LNCaP clone FGC (cell line): ENCODE measurements at places on chromosomes 1 and 21.

GRCh38 chr1:68751723-68752122 is 254.8 kb upstream of the DEPDC1 start:
- DNase-seq, result no peak

- DNase-seq, result no peak
Observed at GRCh38 chr21:35216996-35217395, 167.9 kb upstream of the RUNX1 start.

DNA sequence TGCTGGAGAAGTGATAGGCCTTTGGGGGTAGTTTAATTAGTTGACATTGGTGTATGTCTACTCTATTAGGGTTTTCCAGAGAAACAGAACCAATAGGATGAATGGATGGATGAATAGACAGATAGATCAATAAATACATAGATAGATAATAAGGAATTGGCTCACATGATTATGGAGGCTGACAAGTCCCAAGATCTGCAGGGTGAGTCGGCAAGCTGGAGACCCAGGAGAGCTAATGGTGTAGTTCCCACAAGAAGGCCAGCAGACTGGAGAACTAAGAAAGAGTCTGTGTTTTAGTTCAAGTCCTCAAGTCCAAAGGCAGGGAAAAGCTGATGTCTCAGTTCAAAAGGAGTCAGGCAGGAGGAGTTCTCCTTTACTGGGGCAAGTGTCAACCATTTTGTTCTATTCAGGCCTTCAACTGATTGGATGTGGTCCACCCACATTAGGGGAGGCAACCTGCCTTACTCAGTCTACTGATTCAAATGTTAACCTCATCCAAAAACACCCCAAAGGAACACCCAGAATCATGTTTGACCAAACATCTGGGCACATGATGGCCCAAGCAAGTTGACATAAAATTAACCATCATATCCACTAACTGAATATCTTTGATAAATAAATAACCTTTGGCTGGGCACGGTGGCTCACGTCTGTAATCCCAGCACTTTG is 4.5 kb upstream of the SDE2 start:
- no peak for DNase-seq

DNA sequence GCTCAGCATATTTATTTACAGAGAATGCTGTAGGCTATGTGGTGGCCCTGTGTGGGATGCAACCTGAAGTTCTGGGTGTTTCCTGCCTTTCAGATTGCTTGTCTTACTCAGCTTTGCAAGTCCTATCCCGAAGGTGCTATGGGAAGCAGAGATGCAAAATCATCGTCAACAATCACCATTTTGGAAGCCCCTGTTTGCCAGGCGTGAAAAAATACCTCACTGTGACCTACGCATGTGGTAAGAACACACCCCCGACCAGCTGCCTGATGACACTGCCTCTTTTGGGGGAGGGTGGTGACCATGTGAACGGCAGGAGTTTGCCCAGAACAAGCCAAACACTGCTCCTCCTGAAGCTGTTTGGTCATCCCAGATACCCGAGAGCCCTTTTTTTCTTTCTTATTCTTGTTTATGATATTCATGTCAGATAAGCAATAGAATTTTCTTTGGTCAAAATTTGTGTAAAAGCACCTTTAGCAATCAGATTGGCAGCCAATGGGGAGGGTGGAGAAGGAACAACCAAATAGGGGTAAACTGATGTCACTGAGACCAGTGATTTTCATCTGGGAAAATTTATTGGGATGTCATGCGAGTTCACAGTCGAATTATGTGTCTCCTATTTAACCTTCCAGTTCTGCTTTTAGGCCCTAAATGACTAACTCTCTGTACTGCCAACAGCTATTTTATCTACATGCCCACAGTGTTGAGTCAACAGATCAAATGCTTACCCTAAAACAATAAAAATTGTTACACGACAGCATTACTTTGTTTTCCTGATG is 82.6 kb downstream of the EVA1C start:
- peak; percentile 72 for DNase-seq

DNA sequence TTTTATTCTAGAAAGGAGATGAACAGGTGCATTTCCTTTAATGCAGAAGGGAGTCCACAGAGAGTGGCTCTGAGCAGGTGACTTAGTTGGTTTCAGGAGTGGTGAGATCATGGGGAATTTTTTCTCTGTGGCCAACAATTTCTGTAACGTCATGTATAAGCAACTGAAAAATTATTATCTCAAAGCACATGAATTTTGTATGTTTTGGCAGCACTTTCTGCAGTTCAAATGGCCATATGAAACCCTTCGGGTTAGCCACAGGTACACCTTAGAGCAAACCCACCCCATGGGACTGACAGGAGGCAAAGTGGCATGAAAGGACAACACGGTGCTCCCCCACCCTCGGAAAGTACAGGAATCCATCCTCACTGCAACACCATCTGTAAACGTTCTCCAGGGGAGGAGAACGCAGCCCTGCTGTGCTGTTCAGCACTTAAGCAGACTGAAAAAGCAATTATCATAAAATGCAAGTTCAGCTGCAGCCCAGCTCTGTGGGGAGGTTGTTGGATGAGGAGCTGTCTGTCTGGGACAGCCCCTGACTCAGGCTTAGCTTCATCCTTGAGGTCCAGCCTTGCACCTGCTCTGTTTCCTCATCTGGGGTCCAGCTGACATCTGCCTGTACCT is 55.8 kb upstream of the CLDN14 start:
- no peak for DNase-seq

DNA sequence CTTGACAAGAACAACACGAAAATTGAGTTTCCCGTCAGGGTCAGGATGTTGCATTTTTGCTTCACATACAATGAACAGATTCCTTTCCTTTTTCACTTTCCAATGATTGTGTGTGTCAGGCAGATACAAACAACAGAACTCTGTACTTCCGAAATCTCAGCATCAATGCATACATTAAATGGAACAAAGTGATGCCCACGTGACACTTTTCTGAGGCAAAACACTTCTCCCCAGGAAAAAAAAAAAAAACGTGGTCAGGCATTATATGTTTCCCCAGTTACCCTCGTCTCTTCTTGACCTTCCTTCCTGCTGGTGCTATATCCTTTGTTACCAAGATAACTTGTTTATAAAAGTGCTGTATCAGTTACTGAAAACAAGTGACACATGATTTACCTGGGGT is 181.8 kb downstream of the ZNF281 start:
- no peak for DNase-seq

DNA sequence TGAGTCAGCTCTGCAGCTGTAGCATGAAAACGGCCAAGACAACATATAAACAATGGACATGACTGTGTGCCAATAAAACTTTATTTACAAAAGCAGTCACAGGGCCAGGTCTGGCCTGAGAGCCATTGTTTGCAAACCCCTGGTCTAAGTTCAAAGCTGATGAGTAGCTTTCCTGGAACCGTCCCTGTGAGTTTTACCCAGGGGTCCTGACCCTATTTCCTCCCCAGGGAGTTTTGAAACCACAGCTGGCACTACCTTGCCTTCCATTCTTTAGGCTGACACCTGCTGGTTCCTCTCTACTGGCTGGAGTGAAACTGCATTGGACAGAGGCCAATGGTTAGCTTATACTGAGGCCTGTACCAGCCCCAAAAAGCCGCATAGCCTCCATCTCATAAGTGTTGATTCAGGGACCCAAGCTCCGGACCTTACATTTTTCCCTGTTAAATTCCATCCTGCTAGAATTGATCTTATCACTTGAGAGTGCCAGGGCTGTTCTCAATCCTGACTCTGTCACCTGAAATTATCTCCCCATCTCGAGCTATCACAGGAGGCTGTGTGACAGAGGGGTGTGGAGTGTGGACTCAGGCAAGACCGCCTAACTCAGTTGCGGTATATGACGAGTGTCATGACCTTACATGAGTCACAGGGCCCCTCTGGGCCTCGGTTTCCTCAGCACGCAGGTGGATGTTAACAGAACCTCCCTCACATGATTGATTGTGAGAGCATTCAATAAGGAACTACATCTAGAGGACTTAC is 343.6 kb downstream of the NPHP4 start:
- DNase-seq, result peak; percentile 49

- no peak for DNase-seq
Observed at GRCh38 chr1:92707292-92707691, 77.6 kb downstream of the EVI5 start.

DNA sequence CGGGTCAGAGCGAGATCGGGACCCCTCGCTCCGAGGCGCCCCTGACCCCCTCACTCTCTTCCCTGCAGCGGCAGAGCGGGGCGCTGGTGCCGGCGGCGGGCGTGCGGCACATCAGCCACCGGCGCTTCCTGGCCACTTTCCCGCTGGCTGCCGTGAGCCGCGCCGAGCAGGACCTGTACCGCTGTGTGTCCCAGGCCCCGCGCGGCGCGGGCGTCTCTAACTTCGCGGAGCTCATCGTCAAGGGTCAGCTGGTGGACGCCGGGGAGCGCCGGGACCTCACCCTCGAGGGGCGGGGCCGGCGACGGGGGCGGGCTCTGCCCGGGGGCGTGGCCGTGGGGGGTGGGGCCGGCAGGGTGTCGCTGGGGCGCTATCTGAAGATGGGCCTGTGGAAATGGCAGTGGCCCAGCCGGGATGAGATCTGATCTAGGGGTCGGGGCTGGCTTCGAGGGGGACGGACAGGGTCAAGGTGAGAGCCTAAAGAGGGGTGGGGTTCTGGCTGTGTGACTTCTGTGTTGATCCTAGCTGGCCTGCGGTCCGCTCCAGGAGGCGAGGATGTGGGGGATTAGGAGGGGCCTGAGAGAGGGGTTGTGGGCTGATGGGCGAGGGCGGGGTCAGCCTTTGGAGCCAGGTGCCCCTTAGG is 23.6 kb downstream of the PTPRU start:
- DNase-seq, result no peak

DNA sequence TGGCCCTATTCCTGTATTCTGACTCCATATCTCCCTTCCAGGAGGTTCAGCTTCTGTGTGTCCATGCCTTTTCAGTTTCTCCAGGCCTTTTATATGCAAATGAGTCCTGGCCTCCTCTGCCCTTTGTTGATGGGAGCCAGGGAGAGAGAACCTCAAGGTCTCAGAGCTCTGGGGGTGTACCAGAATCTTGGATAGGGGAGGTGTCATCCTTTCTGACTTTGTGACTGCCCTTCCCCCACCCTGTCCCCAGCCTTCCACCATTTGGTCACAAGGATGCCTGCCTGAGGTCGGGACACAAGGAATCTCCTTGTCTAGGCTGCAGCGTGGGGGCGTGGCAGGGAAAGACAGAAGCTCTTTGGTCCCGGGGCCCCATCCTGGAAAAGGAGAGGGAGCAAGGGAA is 18.6 kb downstream of the LURAP1 start:
- no peak for DNase-seq

DNA sequence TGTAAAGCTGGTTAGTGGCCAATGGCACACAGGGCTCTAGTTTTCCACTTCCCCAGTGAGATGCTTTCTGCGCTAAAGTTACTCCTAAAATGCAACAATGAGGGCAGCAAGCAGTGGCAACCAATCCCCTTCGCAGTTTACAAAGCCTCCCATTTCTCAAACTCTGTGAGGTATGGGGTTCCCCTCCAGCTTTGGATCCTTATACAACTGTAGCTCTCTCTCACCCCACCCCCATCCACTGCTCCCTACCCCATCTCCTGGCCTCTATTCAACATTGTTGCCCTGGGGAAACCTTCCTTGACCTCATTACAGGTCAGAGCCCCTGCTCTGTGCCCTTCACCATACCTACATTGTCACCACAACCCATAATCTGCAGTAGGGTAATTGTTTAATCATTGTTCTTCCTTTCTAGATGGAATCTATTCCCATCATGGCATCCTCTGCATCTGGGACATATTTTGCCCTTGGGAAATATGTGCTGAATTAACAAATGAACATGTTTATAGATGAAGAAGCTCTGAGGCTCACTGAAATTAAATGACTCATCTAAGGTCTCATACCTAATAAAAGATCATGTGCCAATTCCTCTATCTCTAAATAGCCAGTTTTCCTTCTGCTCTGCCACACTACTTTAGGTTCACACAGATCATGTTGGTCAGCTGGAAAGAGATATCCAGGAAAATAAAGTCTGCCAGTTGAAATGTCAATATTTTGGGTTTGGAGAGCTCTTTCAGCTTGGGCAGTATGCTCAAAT is 12.6 kb downstream of the KIAA0040 start:
- no peak for DNase-seq
